ENCODE measurements at places on chromosomes 5 and 9. TPM values are rescaled to one million over a fixed set of nuclear protein-coding genes. Genes with fewer than 3 reads are reported as not detected.

The NINJ1 gene
- total RNA-seq = 30.5 TPM

The SMIM32 gene
- total RNA-seq = not detected

The ODF2 gene
- 31.2 TPM for total RNA-seq

The ABLIM3 gene
- total RNA-seq = 43.6 TPM

The C9orf50 gene
- not detected for total RNA-seq

The MED22 gene
- 24.5 TPM for total RNA-seq

GRCh38 chr5:180396926-180397325, 43.8 kb upstream of the GFPT2 start:
- no peak for DNase-seq

DNA sequence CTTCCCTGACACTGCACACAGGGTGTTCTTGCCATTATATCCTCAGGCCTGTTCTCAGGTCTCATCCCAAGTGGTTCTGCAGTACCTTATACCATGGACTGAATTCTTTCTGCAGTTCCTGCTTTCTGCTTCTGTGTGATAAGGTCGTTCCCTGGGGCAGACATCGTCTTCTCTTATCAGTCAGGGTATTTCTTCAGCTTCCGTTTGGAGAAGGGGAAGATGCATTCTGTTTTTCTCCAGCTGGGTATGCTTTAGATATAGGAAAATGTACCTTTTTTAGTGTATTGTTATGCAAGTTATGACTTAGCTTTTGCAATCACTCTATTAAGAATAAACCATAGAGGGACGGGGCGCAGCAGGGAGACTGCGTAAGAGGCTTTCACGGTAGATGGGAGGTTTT, 31.1 kb downstream of the RALGPS1 start:
- DNase-seq = no peak

DNA sequence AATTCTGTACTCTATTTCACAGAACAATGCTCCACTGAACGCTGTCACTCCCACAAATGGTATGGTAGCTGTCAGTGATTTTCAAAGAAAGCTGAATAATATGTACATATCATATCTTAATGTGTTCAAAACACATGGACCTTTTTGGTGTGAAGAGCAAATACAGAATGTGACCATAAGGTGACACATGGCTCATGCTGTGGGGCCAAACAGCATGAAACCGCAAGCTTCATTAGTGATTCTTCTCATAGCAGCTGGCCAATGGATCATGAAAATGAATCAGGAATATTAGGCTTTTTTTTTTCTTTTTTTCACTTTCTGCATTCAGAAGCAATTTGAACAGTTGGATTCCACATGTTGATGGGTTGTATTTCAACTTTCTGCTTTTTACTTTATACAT, 54.9 kb upstream of the CDH9 start:
- no peak for DNase-seq

DNA sequence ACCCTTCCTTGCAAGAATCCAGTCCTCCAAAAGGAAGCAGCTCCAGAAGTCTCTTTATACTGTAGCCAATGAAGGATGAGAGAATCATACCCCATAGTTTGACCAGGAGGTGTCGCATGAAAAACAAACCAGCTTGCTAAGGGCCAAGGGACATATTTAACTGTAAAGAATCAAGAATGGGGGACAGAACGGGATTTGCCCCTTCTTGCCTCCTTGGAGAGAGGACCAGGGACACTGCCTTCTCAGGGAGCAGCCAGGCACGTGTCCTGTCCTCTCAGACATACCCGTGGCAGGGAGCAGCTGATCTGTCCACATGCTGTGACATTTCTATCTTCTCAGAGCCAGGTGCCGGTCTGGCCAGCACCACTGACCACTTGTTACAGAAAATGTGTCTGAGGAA, 11.7 kb downstream of the PRUNE2 start:
- no peak for DNase-seq

- DNase-seq = no peak
Measured at GRCh38 chr9:70415041-70415440, 584 bp upstream of the KLF9 start.

DNA sequence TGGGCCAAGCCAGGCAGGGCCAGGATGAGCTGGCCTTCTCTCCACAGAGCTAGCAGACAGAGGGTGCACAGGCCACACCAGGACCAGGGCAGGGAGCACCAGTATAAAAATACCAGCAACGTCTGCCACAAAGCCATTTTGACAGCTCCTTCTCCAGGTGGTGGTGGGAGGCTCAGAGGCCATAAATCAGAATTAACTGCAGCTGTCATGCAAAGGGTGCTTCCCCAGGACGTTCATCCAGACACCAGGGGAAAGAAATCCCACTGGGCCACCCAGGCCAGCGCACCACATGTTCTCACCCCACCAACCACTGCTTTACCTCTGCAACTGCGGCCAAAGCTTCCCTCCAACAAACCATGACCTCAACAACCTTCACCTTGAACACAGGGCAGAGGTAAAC, 403.7 kb upstream of the TRPC7 start:
- no peak for DNase-seq

GRCh38 chr9:93942161-93942560, 13.0 kb downstream of the BARX1 start:
- no peak for DNase-seq

DNA sequence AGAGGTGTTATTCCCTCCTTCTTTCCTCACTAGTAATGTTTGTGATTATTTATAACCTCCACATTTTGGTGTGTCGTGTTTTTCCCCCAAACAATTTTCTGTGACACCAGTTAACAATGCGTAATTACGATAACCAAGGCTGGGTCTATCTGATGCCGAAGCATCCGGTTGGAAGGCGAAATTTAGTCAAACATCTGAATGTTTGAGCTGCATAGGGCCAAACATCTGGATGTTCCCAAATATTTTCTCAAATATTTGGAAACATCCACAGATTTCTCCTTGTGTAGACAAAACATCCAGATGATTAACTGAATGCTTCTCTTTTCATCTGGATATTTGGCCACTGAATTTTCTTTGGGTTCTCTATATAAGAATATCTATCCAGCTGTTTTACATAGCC, 371.7 kb downstream of the NFIB start:
- DNase-seq = no peak

Measured in PC-3 (cell line).